Putamen (tissue), 1 donor: ENCODE measurements at places on chromosomes 5 and 9.
A peak's percentile ranks its signal among the peaks of the same experiment; 100 is the strongest.

GRCh38 chr5:135999406-136000139 is 29.2 kb upstream of the TGFBI start:
- DNase-seq: no peak

- DNase-seq: no peak
These were observed 88.5 kb upstream of the TXNDC8 start for GRCh38 chr9:110426052-110426709.

- DNase-seq: no peak
These were observed 12.0 kb upstream of the B4GALT1 start for GRCh38 chr9:33178972-33179697.

DNA sequence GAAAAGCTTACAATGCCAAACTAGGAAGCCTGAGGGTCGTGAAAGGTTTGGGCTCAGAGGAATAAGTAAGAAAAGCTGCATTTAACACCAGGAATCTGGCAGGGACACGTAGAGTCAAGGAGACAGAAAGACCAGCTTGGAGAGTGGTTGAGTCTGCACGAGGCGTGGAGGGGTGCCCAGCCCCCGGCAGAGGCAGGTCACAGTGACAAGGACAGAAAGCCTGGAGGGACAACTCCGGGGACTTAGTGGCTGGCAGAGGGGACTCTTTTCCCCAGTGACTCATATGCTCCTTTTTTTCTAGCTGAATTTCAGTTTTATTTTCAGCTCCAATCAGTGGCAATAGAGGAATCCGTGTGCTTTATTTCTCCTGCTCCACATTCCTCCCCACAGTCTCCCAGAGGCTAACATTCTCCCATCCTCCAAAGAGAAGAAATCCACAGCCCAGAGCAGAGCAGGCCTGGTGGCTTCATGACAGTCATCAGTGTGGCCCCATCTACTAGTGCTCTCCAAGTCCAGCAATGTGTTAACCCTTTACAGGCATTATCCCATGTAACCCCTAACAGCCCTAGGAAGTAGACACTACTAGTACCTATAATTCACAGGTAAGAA is 80.7 kb downstream of the KCNIP1 start:
- no peak for DNase-seq

GRCh38 chr9:35771943-35772342 is 17.9 kb upstream of the MSMP start:
- DNase-seq: no peak

DNA sequence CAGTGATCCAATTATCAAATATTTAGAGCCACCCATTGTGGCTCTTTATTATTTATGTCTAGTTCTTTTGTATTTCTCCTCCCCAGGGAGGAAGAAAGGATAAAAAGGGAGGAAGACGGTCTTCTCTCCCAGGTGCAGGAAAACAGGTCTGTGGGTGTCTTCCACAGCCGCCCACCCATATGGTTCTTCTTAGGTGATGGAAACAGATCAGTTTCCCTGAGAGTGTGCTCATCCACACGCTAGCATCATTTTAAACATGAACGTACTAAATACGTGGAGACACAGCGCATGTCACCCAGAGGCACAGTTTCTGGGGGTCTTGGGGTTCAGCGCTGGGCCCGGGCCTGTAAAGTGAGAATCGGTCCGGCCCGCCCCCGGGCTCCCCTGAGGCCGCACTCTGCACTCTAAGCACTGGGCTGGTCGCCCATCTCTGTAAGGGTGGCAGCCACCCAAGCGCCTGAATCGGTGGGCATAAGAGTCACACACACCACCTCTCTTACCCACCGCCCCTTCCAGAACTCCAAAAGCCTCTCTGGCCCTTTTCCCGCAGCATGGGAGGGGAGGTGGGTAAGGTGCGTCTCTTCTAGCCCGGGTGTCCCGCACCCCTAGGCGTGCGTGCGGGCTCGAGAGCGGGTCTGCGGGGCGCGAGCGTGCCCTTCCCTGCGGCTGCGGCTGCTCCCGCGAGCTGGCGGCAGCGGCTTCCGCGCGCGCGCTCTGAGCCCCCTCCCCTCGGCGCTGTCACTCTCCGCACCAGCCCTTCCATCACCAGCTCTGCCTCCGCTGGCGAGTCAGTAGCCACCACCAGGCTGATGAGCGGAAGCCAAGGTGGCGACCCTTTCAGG is 1.3 kb downstream of the PTCH1 start:
- no peak for DNase-seq

DNA sequence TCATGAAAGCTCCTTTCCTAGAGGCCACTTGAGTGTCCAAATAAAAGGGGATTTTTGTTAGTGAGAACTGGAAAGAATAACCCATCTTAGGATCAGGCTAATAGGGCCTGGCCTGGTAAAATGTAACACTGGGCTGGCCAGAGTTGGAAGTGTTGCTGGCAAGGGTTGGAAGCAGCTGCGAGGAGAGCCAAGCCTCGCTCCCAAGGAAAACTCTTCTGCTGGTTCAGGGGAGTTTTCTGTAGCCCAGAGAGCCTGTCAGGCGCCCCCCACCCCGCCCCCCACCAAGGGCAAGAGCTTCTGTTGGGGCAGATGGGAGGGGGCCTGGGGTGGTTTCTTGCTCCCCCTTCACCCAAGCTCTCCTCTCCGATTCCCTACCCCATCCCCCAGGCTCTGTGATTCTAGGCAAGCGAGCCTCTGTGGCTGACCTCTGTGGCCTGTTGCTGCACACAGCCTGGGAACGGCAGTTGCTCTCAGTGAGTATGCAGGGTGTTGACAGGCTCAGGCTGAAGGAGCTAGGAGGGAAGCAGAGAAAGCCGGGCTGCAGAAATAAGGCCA is 547.8 kb downstream of the CCDC171 start:
- peak; percentile 17 for DNase-seq

- DNase-seq: no peak
These were observed 881 bp upstream of the B4GALT1 start for GRCh38 chr9:33167972-33168461.

- DNase-seq: no peak
These were observed 42.1 kb upstream of the OLFM1 start for GRCh38 chr9:135045264-135045927.

GRCh38 chr5:133440467-133441115 is 171.8 kb downstream of the FSTL4 start:
- DNase-seq: no peak
